NCI-H1105 (cell line): ENCODE measurements at places on chromosomes 2 and 18.

GRCh38 chr18:48781163-48781987 lies 169.4 kb downstream of the SMAD7 start:
- DNase-seq = no peak

GRCh38 chr2:2797797-2798196 lies 466.7 kb upstream of the MYT1L start:
- no peak for DNase-seq

DNA sequence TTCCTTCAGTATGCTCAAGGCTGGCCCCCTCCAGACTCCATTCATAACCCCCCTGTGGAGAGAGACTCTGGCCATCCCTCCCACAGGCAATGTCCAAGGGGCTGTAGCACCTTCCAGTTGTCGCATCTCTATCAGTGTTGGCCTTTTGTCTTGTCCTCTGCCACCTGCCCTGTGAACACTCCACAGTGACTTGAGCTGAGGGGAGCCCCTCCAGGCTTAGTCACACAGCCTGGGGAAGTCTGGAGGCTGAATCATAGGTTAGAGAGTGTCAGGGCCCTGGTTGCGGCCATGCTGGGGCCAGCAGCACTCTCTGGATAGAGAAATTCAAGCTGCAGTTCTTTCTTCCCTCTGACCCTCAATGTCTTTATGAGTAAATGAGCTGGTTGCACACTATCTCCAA lies 64.7 kb downstream of the GYPC start:
- no peak for DNase-seq

GRCh38 chr2:48144777-48145176 lies 238.5 kb upstream of the FBXO11 start:
- peak; percentile 12 for DNase-seq

- peak; percentile 53 for DNase-seq
These were observed 33.1 kb downstream of the ARHGAP15 start for GRCh38 chr2:143162123-143162837.

- no peak for DNase-seq
These were observed 606.4 kb upstream of the ZNF804A start for GRCh38 chr2:183991968-183992367.

GRCh38 chr2:64914247-64914646 lies 75.0 kb upstream of the SLC1A4 start:
- DNase-seq = no peak

- no peak for DNase-seq
These were observed 45.1 kb downstream of the TET3 start for GRCh38 chr2:74029714-74030397.

DNA sequence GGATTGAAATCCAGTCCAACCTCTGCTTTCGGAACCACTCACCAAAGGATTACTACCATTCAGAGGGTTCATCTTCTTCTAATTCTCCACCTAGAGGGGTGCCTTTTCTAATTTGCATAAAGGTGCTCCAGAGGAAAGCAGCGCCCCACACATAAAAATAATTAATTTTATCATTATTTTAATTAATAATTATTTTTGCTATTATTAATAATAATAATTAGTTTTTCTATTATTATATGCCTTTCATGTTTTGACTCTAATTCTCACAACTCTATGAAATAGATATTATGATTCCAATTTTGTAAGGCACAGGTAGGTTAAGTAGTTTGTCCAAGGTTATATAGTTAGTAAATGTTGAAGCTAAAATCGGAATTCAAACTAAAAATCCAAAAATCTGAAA lies 51.9 kb downstream of the UNC80 start:
- no peak for DNase-seq

DNA sequence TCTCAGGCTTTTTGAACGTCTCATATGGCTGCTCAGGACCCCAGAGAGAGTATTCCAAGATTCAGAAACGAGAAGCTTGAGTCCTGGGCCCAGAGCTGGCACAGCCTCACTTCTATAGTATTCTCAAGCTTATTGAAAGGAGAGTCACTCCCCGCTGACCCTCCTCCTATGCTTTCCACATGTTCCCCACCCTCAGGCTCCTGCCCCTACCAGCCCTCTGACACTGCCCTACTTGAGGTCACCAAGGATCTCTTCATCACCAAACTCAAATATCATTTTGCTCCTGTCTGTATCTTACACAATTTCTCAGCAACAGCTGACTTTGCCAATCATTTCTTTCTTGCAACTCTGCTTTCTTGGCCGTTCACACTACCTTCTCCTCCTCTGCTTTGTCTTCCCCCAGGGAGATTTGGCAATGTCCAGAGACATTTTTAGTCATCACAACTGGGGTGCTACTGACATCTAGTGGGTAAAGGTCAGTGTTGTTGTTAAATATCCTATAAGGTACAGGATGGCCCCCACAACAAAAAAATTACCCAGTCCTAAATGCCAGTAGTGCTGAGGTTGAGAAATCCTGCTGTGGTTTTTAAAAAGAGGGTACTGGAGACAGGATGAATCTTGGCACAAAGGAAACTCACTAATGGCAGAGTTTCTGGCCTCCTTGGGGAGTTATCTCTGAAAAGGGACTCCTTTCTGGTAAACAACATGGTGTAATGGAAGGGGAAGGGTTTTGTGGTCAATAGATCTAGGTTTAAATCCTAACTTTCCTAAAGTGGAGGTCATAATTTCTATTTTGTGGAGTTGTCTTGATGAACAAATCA lies 26.9 kb upstream of the INSIG2 start:
- no peak for DNase-seq

DNA sequence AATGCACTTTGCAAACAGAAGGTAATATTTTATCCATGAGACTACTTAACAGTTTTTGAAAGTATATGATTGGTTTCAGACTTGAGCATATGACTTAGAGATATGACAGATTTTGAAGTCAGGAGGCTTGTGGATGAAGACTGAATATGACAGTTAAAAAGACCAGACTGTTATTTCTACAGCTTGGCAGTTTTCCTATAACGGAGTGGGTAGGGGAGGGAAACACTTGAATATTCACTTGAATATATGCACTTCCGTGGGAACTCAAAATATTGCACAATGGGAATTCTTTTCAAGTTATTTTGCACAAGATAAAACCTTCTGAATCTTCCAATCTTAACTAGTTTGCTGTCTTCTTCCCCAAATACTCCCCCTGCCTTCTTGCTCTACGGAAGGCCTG lies 64.6 kb upstream of the ACKR3 start:
- no peak for DNase-seq

DNA sequence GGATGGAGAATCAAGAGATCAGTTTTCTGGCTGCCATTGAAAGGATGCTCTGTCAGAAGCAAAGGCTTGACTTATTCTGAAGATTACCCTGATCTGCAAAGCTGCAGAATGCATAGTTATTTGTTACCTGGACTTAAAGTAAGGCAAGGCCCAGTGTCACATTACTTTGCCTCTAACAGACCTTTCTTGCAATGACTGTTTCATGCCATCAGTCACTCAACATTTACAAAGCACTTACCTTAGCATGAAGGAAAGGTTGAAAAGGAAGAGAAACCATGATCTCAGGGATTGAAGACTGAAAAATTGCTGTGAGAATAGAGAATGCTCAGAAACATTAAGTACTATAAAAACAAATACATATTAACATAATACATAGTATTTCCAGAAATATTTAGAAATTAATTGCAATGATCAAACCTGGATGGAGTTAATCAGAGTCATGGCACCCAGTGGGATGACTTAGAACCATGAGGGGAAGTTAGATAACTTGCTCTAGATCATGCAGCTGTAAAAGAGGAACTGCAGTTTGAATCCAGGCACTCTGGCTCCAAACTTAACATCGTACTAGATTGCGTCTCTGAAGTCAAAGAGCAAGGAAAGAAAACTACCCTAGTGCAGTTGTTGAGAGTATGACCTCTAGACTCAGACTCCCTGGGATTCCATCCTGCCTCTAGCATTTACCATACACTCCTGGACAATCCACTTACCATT lies 26.5 kb upstream of the FAM117B start:
- DNase-seq = no peak

GRCh38 chr2:95115418-95115817 lies 6.2 kb downstream of the MRPS5 start:
- DNase-seq = peak; percentile 49

DNA sequence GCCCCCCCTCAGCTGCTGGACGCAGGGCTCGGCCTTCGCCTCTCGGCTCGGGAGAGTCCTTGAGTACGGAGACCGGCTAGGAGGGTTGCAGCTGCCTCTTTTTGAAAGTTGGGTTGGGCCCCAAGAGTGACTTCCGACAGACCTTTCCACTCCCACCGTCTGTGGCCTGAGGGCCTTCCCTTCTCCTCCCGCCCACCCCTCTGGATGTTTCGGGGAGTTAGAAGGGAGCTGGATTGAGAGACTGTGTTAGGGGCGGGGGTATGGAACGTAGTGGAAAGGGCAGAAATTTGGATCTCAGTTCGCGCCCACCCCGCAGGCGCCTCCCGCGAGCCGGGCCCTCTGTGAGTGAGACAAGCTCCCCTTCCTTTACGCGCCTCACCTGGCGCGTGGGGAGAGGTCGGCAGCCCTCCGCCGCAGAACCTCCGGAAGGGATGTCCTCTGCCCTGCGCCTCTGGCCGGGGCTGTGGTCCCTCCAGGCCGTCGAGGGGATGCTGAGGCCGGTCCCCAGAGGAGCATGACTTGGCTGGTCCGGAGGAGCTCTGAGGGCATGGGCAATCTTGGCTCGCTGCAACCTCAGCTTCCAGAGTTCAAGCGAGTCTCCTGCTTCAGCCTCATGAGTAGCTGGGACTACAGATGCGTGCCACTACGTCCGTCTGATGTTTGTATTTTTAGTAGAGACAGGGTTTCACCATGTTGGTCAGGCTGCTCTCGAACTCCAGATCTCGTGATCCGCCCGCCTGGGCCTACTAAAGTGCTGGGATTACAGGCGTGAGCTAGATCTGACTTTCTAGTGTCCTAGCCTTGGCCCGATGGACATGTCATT lies 15.9 kb downstream of the C2orf74 start:
- no peak for DNase-seq

- no peak for DNase-seq
These were observed 45.4 kb upstream of the TAF1B start for GRCh38 chr2:9797681-9798556.

- DNase-seq = peak; percentile 23
These were observed 312.2 kb downstream of the LRATD1 start for GRCh38 chr2:14944562-14945346.

- no peak for DNase-seq
These were observed 33.1 kb upstream of the MBP start for GRCh38 chr18:77165503-77166188.

- no peak for DNase-seq
These were observed 128.2 kb upstream of the DLX2 start for GRCh38 chr2:172230889-172231401.

DNA sequence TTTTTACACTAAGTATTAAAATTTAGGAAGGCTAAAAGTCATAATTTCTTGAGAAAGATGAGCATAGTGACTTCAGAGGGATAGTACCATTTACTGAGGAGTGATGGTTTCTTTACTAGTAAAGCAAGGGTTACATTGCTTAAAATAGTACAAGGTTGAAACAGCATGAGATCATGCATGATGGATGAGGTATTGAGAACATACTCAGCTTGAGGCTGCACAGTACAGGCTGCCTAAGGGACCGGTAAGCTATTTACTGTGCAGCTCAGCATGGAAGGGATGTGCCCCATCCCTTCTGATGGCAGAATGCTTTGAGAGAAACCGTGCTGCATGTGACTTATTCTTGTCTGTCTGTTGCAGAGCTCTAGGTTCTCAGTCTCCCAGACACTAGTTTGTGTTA lies 122.1 kb downstream of the EML6 start:
- no peak for DNase-seq

- no peak for DNase-seq
These were observed 36.0 kb upstream of the TEX51 start for GRCh38 chr2:126862730-126863129.

DNA sequence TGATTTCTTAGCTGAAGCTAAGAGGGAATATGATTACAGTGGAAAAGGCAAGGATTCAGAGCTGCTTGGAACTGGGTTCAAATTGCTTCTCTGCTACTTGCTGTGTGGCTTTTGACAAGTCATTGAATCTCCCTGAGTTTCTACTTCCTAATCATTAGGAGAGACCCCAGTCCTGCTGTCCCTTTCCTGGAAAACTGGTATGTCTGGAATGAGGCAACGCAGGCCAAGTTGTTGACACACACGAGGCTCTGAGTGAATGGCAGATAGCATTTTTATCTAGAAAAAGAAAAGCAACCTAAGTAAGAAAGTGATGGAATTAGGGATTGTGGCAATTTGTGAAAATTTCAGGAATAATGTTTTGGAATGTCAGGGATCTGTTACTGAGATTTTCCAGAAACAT lies 123.6 kb downstream of the LPIN1 start:
- no peak for DNase-seq

DNA sequence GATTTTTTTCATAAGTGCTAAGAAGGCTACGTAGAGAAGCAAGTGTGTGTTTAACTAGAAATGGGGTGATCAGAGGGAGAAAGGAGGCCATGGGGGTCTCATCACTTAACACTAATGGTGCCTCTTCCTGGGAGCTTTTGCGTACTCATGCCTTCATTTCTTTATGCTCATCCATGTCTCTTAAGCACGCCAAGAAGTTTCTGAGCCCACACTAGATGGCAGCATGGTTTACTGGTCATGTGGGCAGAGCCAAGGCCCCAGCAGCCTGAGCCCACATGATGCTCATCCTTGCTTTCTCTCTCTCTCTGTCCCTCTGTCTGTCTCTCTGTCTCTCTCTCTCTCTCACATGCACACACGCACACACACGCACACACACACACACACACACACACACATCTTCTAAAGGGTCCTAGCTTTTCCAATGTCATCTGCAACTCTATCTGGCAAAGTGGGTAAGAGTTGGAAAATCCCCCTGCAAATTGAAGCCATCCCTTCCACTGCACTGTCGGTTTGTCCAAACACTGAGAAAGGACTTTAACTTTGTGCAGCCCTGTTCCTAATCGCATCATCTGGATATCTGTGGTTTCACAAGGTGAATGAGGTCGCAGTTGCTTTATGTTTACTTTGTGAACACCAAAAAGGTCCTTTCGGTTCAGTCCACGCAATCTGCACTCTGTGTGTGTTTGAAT lies 137.1 kb upstream of the CCDC68 start:
- DNase-seq = no peak

DNA sequence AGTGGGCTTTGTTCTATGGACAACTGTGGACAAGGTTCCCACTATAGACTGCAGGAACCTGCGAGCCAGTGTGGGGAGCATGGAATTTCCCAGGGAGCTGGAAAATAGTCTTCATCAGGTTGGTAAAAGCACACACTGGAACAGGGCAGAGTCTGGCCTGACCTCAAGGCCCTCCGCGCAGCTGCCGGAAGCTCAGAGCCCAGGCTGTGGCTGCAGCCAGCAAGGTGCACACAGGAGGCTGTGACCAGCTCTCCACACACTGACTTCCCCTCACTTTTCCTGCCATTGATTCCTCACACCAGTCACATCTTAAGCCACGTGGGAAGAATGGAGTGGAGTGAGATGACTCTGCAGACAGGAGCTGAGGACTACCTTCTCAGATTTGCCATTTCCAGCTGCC lies 19.1 kb downstream of the MAL start:
- DNase-seq = no peak
